ENCODE measurements at places on chromosomes 16 and 17.

GRCh38 chr17:2212400-2212981 is 91.1 kb downstream of the SMG6 start:
- DNase-seq, result no peak

- DNase-seq, result no peak
These were observed 3.9 kb downstream of the TBX4 start for GRCh38 chr17:61456061-61456681.

DNA sequence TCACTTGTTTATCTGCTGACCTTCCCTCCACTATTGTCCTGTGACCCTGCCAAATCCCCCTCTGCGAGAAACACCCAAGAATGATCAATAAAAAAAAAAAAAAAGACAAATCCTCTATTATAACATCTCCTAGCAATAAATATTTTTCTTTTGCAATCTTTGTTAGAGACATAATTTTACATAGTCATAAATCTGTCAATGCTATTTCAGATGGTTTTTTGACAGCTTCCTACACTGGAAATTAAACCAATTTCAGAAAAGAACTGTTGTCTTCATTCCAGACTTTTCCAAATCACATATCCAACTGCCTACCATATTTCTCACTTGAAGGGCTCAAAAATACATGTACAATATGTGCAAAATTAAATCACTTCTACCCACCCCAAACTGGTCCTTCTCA is 3.7 kb downstream of the METTL16 start:
- DNase-seq, result no peak

DNA sequence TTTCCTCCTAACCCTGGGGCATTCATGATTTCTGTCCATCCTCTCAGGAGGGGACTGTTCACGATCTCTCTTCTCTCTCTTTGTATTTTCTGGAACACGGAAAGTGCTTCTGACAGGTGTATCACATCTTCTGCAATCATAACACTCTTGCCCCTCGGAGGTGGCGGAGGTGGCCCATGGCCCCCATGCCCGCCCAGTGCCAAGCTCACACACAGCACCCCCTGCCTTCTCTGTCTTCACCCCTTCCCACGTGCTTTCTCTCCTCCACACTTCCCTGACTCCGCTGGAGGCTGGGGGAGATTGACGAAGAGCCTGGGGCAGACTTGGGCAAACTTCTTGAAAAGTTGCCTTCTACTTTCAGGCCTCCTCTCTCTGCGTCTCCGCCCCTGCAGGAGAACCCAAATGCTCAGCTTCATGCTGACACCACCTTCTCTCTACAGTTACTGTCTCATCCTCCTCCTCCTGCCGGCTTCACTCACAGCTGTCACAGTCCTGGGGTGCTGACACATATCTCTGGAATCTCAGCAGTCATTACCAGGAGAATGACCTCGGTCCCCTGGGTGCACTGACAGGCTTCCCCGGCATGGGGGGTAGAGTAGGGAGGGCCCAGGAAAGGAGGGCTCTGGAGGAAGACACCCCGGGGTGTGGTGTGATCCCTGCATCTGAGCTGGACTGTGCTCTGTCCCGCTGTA is 127.1 kb downstream of the ENGASE start:
- DNase-seq, result peak; percentile 98

DNA sequence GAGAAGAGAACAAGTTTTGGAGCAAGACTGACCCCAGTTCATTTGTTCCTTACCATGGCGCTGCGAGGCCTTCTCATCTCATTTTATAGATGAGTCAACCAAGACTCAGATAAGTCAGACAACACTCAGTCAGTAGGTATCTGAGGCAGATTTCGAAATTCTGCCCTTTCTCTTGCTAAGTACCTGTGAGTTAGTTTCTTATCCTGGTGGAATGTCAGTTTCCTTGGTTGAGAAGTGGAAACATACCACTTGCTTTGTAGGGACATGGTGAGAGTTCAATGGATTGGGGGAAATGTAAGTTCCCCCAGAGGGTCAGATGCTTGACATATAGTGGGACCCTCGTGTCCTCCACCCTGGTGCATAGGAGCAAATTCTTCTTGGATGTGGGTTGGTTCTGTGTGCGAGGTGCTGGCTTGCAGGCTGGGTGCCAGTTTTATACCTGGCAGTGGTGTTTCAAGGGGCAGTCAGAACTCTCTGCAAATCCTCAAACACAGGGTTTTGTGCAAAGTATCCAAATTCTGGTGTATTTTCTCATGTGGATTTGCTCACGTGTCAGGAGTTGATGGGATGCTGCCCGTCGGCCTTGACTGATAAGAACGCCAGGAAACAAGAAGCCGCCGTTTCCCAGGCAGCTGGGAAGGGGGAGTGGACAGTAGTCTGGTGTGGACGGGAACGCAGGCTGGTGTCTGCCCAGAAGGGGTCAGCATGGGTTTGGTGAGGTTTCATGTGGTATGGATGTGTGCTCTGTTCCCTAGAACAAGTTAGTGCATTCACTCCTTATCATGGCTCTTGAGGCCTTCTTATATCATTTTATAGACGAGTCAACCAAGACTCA is 61.1 kb upstream of the CIBAR2 start:
- peak; percentile 91 for DNase-seq

DNA sequence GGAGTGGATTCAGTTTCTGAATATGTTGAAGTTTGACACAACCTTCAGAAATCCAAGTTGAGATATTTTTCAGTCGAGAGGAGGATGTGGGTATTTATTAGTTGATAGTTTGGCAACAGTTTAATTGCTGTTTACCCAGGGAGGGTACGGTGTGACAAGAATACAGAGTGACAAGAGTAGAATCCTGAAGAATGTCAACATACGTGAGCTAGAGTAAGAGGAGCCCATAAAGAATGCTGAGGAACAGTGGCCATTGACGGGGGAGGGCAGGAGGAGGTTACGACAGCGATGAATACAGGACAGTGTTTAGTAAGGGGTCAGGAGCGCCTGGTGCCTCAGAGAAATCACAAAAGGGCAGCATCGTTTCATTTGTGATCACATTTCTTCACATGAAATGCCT is 76.5 kb downstream of the AATF start:
- DNase-seq, result no peak
